ENCODE measurements at places on chromosomes 4 and X. TPM values are rescaled to one million over a fixed set of nuclear protein-coding genes. Genes with fewer than 3 reads are reported as not detected.
A peak's percentile ranks its signal among the peaks of the same experiment; 100 is the strongest.

The FAM236C gene
- not detected for total RNA-seq

The BMPR1B gene
- 2.4 TPM for total RNA-seq

The SPANXN3 gene
- total RNA-seq: not detected

The USP26 gene
- not detected for total RNA-seq

The HSFX2 gene
- not detected for total RNA-seq

The SLC9A6 gene
- 14.2 TPM for total RNA-seq

The TCEAL6 gene
- not detected for total RNA-seq

The BEX1 gene
- total RNA-seq: 1.4 TPM

The ADAMTS3 gene
- total RNA-seq: 0.51 TPM

The C4orf54 gene
- 0.46 TPM for total RNA-seq

The VCX3A gene
- total RNA-seq: not detected

The THAP6 gene
- total RNA-seq: 27.1 TPM

The ENPP6 gene
- total RNA-seq: 1.5 TPM

The MSX1 gene
- 6.6 TPM for total RNA-seq

The SPOCK3 gene
- total RNA-seq: not detected

The CCDC110 gene
- total RNA-seq: 0.80 TPM

The KIT gene
- total RNA-seq: 1.7 TPM

DNA sequence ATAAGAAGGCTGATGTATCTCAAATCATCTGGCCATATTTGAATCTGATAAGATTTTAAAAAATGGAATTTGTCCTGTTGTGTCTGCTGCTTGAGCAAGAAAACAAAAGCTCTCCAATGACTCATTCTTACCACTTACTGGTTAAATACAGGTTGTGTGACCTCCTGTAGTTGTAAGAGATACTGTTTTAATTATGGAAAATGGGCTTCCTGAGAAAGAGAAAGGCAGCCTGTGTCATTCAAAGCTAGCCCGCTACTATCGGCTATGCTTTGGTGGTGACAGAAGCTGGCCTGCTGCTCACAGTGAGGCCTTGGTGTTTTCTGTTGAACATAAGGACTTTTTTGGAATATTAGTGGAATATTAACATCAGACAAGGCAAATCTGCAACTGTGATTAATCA, 1722.1 kb upstream of the PCDH10 start:
- no peak overlapping the region for H3K4me3 ChIP-seq
- H3K27ac ChIP-seq: no peak overlapping the region
- DNase-seq: no peak
- no peaks in the 10 kb centered on the region for H3K36me3 ChIP-seq

DNA sequence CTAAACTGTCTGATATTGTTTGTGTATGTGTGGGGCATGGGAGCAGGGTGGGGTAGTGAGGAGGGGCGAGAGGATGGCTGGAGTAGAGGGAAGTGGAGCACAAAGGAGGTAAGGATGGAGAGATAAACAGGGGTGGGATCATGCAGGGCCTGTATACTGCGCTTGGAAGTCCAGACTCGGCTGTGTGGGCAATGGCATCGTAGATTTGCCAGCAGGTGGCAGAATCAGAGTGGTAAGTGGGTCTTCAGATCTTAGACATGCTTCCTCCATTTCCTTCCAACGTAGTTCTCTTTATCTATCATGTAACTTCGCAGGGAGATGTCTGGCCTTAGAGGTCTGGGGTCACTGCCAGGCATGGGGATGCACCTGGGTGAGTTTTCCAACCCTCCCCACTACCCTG, 155.5 kb downstream of the PDGFRA start:
- no peak overlapping the region for H3K4me3 ChIP-seq
- DNase-seq: no peak
- no peaks in the 10 kb centered on the region for H3K36me3 ChIP-seq
- H3K27ac ChIP-seq: no peak overlapping the region
- H3K4me1 ChIP-seq: no peaks in the 10 kb centered on the region
- no peaks in the 10 kb centered on the region for H3K27me3 ChIP-seq

- no peaks in the 10 kb centered on the region for H3K27me3 ChIP-seq
- H3K36me3 ChIP-seq: no peaks in the 10 kb centered on the region
- no peak overlapping the region for H3K27ac ChIP-seq
- DNase-seq: no peak
- H3K4me1 ChIP-seq: no peaks in the 10 kb centered on the region
- no peak overlapping the region for H3K4me3 ChIP-seq
These were observed 22.4 kb downstream of the GK2 start for GRCh38 chr4:79385641-79386040.

DNA sequence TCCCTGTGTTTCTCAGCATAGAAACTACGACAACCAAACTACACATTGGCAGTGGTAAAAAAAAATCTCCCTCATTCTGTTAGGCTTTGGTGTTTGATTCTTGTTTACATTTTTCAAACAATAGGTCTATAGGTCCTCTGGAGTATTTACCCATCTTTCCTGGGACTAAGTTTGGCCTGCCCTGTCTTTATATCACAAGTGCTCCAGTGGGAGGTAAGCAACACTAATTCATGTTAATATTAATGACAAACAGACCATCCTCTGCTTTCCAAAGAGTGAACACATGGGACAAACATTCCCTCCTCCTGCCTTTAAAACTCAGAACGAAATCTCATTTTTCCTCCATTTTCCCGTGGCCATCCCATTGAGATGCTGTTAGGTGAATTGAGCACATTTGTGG, 514.1 kb upstream of the INTU start:
- H3K4me1 ChIP-seq: no peaks in the 10 kb centered on the region
- H3K27me3 ChIP-seq: no peaks in the 10 kb centered on the region
- no peaks in the 10 kb centered on the region for H3K36me3 ChIP-seq
- DNase-seq: no peak
- H3K27ac ChIP-seq: no peak overlapping the region

DNA sequence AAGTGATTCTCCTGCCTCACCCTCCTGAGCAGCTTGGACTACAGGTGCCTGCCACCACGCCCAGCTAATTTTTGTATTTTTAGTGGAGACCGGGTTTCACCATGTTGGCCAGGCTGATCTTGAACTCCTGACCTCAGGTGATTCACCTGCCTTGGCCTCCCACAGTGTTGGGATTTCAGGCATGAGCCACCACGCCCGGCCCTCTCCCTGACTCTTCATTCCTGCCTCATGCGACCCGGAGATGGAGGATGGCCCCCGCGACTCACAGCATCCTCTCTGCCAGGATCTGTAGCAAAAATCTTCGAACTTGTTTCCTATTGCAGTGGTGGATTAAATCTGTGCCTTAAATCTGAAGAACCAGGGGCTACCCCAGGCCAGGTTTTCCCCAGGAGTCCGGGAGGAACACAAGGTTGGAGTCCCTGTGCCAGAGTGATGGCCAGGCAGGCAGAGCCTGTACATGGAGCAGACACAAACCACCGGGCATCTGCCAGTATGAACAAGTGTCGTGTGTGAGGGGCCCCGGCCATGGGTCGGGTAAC, 11.5 kb downstream of the CPLX1 start:
- H3K27ac ChIP-seq: no peak overlapping the region
- H3K4me3 ChIP-seq: no peak overlapping the region
- H3K4me1 ChIP-seq: no peaks in the 10 kb centered on the region
- DNase-seq: peak; percentile 43
- peaks cover 55% of the 10 kb centered on the region for H3K27me3 ChIP-seq

- no peaks in the 10 kb centered on the region for H3K36me3 ChIP-seq
- H3K27me3 ChIP-seq: no peaks in the 10 kb centered on the region
- no peaks in the 10 kb centered on the region for H3K4me1 ChIP-seq
- no peak overlapping the region for H3K4me3 ChIP-seq
- DNase-seq: no peak
These were observed 378.3 kb downstream of the PPP1R2C start for GRCh38 chrX:42399632-42400024.

- H3K27me3 ChIP-seq: no peaks in the 10 kb centered on the region
- H3K27ac ChIP-seq: no peak overlapping the region
- H3K4me1 ChIP-seq: no peaks in the 10 kb centered on the region
- H3K36me3 ChIP-seq: no peaks in the 10 kb centered on the region
These were observed 240.5 kb upstream of the TEX13A start for GRCh38 chrX:105461016-105461415.

DNA sequence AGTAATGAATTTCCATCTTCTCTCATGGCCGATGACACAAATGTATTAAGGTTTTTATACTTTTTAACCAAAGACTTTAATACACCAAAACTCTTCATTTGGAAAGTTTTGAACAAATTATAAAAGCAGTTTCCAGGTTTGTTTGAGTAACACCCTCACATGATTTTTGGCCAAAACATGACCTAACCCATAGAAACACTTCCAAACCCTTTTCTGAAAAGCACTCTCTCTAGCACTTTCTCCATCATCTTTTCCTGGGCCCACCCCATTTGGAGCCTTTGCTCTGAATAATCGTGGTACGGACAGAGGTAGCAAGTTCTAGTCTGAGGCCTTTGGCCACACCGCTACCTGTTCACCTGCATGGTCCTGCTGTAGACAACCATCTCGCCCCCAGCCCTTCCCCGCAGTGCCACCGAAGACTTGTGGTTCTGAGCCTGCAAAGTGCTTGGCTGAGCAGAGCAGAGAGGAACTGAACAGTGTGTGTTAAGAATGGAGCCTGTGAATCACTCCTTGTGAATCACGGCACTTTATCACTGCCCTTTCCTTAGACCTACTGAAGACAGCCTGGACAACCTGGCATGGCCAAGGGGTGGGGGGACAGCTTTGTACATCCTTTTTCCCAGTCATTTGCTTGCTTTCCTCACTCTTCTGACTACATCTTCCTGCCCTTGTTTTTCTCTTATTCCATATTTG, 181.8 kb downstream of the PTTG2 start:
- no peaks in the 10 kb centered on the region for H3K27me3 ChIP-seq
- peaks cover 60% of the 10 kb centered on the region for H3K36me3 ChIP-seq
- DNase-seq: no peak
- no peak overlapping the region for H3K4me3 ChIP-seq

GRCh38 chrX:45428831-45429230, 228.2 kb upstream of the DIPK2B start:
- no peaks in the 10 kb centered on the region for H3K36me3 ChIP-seq
- H3K27ac ChIP-seq: no peak overlapping the region
- no peaks in the 10 kb centered on the region for H3K27me3 ChIP-seq
- DNase-seq: no peak

- H3K4me3 ChIP-seq: no peak overlapping the region
- no peaks in the 10 kb centered on the region for H3K27me3 ChIP-seq
- no peaks in the 10 kb centered on the region for H3K36me3 ChIP-seq
- no peak overlapping the region for H3K27ac ChIP-seq
These were observed 243.3 kb downstream of the SLC7A11 start for GRCh38 chr4:137998666-137999429.

GRCh38 chrX:2691543-2692220, 587 bp downstream of the CD99 start:
- DNase-seq: peak; percentile 82
- no peaks in the 10 kb centered on the region for H3K36me3 ChIP-seq
- peak overlapping the region; percentile 81 for H3K27ac ChIP-seq
- H3K4me3 ChIP-seq: peak overlapping the region; percentile 92
- H3K4me1 ChIP-seq: peaks cover 27% of the 10 kb centered on the region

DNA sequence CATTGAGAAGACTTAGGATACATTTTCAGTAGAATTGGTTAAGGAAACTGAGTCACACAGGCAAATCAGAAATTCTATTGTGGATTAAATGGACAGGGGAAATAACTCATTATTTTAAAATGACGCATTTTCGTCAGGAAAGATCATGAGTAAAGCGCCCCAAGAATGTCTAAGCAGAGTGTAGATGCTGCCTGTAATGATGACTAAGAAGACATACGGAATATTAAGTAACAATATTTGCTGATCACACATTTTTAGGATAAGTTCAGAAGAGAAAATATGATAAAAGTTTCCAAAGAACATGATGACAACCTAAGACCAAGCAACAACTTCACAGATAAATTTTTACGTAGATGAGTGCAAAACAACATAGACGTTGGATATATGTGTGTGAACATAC, 596.3 kb upstream of the TENM3 start:
- H3K4me1 ChIP-seq: no peaks in the 10 kb centered on the region
- DNase-seq: no peak
- no peak overlapping the region for H3K4me3 ChIP-seq
- H3K27ac ChIP-seq: no peak overlapping the region

DNA sequence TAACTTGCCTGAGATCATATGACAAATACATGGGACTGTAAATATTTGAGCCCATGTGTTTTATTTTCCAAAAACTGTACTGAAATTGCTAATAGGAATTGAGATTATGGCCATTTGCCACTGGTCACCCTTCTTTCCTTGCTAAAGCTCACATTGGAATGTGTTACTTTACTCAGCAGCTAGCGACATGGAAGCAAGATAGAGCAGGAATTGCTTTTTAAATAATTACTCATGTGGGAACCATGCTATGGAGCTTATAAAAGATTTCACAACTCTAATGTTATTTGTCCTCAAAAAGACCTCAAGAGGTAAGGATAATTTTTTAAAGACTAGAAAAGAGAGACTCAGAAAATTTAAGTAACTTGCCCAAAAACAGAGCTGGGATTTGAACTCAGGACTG, 48.8 kb upstream of the AFAP1 start:
- peaks cover 20% of the 10 kb centered on the region for H3K4me1 ChIP-seq
- H3K27me3 ChIP-seq: no peaks in the 10 kb centered on the region
- H3K36me3 ChIP-seq: peaks cover 32% of the 10 kb centered on the region
- no peak for DNase-seq
- no peak overlapping the region for H3K27ac ChIP-seq

DNA sequence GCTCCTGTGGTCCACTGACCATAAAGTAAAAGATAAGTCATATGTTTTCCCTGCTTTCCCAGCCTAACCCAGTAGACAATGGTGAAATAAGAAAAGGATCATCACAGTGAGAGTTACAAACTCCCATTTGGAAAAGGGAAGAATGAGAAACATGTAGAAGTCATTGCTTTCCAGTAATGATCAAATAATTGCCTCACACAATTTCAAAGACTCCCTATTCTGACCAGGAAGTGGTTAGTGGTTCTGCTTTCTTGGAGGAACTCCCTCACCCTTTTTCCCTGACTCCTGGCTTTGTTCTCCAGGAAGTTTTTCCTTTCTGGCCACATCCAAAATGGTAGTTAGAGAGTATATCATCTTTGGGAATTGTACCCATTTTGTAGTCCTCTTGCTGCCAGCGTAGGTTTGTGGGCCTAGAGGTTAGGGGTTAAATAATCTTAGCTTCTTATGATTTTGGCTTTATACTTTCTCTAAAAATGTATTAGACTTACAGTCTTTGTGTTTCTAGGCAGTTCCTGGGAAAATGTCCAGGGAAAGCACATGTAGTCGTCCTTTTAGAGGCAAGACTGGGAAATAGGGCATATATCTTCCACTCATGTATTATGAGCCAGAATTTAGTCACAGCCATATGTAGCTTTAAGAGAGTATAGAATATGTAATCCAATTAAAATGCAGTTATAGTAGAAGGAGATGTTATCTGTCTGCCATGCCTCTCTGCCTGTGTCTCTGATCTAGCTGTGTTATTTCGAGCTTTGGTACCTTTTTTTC, 10.5 kb downstream of the VAMP7 start:
- no peak for DNase-seq
- H3K4me1 ChIP-seq: no peaks in the 10 kb centered on the region
- H3K4me3 ChIP-seq: no peak overlapping the region
- peaks cover 64% of the 10 kb centered on the region for H3K36me3 ChIP-seq
- H3K27ac ChIP-seq: no peak overlapping the region

- no peaks in the 10 kb centered on the region for H3K4me1 ChIP-seq
- no peak overlapping the region for H3K4me3 ChIP-seq
- H3K27ac ChIP-seq: no peak overlapping the region
These were observed 38.6 kb downstream of the PJA1 start for GRCh38 chrX:69126642-69127041.

- no peaks in the 10 kb centered on the region for H3K4me1 ChIP-seq
- no peaks in the 10 kb centered on the region for H3K36me3 ChIP-seq
- H3K27me3 ChIP-seq: peaks cover 7% of the 10 kb centered on the region
- no peak for DNase-seq
These were observed 10.2 kb downstream of the ADRA2C start for GRCh38 chr4:3776166-3777032.

Data from spleen (tissue), 13 donors.